Stimulated activated CD8-positive, alpha-beta memory T cell treated with anti-CD3 and anti-CD28 coated beads, Interleukin-15, amount 100 ng/mL, for 48 hours (primary cell): ENCODE measurements at places on chromosomes 6 and 20.
A peak's percentile ranks its signal among the peaks of the same experiment; 100 is the strongest.

- no peak for DNase-seq
Measured at GRCh38 chr6:16471222-16471909, 233.0 kb downstream of the GMPR start.

DNA sequence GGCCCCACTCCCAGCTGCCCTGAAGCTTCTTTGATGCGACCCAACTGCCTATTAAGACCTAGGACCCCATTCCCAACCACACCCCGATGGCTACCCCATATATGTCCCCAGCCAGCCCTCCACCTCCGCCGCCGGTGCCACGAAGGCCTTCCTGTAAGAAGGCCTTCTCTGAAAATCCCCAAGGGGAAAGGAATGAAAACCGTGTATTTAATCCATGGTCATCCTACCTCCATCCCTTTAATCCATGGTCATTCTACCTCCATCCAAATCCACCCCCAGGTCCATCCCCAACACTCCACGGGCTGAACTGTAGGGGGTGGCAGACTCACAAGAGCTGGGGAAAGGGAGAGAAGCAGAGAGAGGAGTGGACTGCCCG, 545 bp upstream of the VSX1 start:
- no peak for DNase-seq

- no peak for DNase-seq
Measured at GRCh38 chr6:104603108-104603745, 256.5 kb downstream of the HACE1 start.

DNA sequence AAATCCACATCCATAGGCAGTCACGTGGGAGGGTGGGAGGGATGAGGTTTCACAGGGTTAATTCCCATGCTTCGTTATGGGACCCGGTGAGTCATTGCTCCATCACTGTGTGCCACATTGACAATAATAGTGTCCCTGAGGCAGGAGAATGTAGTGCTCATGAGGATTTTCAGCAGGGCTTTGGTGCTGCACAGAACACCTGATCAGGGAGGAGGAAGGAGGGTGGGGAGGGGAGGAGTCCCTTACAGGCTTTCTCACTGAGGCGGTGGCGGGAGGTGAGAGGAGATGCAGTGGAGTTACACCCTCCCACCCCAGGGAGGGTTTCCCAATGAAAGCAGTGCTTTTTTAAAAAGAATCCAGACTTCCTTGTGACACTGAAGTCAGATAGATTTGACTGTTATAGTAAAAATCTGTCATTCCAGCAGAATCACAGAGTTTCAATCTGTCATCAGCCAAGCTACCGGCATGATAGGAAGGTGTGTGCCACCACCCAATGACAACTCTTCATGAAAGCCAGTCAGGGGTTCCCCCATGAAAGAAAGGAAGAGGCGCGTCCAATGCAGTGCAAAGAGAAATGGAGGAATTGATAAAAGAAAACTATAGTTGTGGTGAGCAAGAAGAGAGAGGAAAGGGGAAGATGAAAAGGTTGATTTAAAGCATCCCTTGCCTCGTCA, 144.8 kb downstream of the TBC1D7 start:
- DNase-seq, result no peak

DNA sequence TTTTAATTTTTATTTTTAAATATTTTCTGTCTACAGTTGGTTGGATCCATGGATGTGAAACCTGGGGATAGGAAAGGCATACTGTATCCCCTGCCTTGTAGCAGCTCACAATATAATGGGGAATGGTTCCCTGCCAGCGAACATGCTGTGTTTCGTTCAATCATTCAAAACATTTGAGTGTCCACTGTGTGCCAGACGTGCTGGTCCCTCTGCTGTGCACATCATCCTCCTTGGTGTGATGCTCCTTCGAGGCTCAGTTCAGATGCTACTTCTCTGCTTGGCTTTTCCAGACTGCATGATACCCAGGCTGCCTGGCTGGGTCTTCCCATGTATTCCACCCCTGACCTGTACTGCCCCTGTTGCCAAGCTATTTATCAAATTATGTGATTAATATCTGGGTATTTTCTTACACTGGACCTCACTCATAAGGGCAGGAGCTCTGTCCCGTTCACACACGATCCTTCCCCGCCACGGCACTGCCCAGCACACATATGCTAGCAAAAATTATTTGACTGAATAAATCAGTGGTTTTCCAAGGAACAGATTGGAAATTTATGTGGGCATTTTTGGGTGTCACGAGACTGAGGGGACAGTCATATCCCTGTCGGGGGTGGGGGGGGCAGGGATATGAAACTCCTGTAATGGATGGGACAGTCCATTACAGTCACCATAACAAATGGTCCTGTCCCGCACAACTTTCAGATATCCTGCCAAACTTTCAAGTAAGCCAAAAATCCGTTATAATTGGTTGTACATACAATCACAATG, 4.9 kb downstream of the SDCBP2 start:
- DNase-seq, result no peak

GRCh38 chr20:39954621-39955020, 734.4 kb downstream of the MAFB start:
- no peak for DNase-seq

- DNase-seq, result peak; percentile 38
Measured at GRCh38 chr6:27518881-27519795, 46.2 kb upstream of the ZNF184 start.

DNA sequence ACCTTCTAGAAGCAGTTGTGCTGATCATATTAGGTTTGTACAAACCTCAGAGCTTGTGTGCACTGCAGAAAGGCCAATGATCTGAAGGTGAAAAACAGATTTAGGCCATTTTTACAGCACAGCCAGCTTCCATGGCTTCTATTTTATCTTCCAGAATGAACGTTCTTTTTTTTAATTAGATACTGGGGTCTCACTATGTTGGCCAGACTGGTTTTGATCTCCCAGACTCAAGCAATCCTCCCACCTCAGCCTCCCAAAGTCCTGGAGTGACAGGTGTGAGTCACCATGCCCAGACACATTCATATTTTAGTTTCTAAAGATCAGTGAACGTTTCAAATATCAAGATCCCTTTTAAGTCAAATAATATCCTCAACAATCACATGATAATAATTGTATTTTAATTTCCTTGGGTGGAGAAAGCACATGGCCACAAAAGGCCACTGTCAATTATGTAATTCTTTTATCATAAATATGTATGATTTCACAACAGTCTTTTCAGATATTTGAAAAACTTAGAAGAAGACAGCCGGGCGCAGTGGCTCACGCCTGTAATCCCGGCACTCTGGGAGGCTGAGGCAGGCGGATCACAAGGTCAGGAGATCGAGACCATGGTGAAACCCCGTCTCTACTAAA, 326.7 kb upstream of the JARID2 start:
- no peak for DNase-seq

DNA sequence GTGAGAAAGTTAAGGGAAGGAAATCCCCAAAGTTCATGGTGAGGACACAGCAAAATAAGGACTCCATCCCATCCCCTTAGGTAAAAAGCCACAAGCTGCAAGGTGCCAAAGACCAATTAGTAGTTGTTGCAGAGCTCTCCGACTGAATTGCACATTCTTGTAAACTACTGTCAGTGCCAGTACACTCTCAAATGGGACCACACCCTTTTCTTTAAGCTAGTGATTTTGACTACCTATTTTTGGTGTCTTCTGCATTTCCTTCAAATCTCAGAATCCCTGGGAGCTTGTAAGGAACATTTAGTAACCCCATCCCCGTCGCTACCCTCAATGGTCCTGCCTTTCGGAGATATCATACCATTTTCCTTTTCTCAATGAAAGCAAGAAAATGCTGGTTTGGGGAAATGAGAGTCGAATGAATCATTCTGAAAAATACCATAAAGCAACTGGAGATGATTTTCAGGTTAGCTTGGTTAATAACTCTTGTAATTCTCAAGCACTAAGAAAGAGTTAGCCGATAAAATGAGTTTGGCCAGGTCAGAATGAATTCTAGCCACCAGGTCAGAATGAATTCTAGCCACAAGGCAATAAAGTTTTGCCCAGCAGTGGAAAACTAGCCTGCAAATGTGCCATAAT, 5.2 kb upstream of the HMGN3 start:
- DNase-seq, result no peak

DNA sequence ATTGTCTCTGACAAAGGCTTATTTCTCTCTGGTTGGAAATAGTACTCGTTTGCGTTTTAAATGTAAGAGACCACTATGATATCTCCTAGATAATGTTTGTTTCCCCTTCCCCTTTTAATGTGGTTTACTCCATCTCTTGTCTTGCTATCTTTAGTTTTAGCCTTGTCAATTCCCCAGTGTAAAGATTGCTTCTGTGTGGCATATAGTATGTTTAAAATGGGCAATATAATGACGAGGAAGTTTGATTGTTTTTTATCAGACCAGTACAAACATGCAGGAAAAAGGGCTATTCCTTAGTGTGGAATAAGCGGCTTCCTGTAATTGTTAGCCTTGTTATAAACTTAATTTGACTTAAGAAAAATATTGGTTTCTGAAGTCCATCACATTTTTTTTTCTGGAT, 3.1 kb downstream of the QKI start:
- no peak for DNase-seq

GRCh38 chr6:167493976-167494697, 169.3 kb downstream of the TTLL2 start:
- DNase-seq, result no peak

GRCh38 chr20:59455402-59456341, 148.7 kb upstream of the PHACTR3 start:
- DNase-seq, result no peak

- no peak for DNase-seq
Measured at GRCh38 chr20:57468523-57469417, 56.2 kb downstream of the CTCFL start.

- DNase-seq, result peak; percentile 70
Measured at GRCh38 chr6:31087494-31088089, 24.8 kb downstream of the C6orf15 start.

DNA sequence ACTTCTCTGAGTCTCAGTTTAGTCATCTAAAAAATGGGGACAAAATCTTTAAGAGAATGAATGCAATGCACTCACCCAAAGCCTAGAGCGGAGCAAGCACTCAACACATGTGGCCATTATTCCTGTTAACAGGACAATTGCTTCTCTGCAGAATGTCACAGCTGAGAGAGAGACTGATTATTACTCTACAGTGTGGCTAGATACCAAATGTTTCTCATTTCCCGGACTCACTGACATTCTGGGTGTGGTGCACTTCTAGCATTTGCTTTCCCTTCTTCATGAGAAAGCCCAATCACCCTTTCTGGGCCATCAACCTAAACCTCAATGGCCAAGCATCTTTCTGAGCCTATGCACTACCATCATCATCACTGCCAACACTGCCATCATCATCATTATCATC, 273.9 kb downstream of the ZNF217 start:
- DNase-seq, result no peak

DNA sequence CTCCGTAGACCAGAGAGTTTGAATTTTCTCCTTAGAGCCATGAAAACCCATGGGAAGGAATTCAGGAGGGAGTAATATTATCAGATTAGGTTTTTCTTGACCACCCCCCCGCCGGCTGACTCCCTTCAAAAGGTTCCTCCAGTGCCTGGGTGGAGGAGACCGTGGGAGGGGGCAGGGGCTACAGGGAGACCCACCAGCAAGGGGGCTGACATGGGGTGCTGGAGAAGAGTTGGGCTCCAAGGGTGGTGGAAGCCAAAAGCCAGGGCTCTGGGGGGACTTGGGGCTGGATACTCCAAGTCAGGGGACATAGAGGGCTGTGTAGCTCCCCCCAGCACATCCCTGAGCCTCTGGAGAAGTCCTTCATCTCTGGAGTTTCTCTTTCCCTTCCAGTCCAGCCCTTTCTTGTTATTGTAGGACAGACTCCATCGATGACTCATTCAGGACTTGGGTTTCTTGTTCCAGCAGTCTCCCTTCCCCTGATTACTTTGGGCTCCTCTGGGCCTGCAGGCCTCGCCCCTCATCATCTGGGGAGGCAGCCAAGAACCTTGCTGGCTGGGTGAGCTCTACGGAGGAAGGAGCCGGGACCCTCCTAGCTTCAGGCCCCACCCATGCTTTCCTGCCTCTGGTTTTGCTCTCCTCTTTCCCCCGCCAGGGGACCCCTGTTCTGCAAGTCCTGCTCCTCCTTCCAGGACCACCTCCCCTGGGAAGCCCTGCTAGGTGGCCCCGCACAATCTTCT, 10.5 kb upstream of the KIAA1755 start:
- no peak for DNase-seq

DNA sequence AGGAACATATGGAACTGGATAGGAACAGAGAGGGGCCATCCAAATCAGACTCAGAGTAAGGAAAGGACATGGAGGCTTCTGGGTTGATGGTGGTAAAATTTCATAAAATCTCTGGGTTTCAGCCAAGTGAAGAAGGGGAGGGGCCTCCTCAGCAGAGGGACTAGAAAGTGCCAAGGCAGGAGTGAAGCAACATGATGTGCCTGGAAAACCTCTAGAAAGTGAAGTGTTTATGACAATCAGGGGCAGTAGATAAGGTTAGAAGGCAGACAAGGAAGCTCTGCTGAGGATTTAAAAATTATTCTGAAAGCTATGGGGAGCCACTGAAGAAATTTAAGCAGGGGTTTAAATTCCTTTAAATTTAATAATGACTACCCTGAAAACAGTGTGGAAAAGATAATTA, 126.0 kb upstream of the TENT5A start:
- DNase-seq, result no peak

GRCh38 chr20:40225596-40225995, 463.4 kb downstream of the MAFB start:
- no peak for DNase-seq

DNA sequence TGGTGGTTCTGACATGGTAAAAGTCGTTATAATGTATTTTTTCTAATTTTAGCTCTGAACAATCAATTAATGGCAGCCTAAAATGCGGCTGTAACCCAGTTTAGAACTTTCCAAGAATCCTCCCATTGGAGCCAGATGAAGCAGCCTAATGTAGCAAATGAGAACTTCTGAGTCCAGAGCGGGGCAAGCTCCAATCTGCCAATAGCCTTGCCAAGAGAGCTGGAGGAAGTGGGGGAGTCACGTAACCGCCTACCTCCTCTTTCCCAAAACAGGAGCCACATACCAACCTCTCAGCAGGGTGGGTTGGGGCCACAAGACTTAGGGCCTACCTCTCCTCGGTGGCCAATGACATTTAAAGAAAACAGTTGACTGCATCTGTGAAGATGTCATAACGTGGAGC, 230.6 kb downstream of the SOD2 start:
- no peak for DNase-seq

- no peak for DNase-seq
Measured at GRCh38 chr20:44781791-44782190, 28.6 kb downstream of the RIMS4 start.

GRCh38 chr6:72724545-72724944, 102.7 kb downstream of the KCNQ5 start:
- no peak for DNase-seq

DNA sequence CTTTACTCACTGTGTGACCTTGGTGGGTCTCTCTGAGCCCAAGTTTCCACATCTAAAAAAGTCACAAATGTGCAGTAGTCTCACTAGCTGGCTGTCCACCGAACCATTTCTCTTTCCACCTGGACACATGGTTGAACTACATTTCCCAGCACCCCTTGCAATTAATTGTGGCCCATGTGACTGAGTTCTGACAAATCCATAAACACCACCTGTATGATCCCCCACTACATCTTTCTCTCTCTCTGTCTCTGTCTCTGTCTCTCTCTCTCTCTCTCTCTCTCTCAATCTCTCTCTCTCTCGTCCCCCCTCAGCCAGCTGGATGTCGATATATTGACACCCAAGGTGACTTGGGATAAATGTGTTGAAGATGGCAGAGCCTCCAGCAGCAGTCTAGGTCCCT, 42.8 kb downstream of the SNHG17 start:
- no peak for DNase-seq

GRCh38 chr20:8408587-8409307, 276.7 kb downstream of the PLCB1 start:
- DNase-seq, result no peak
